Activated CD4-positive, alpha-beta memory T cell treated with anti-CD3 and anti-CD28 coated beads, Interleukin-2, amount 10 ng/mL, durations not matched to agents 7 days and 5 days (primary cell): ENCODE measurements at places on chromosomes 2 and 18.

- peak; percentile 56 for DNase-seq
- H3K27ac ChIP-seq = peak overlapping the region; percentile 100
- H3K4me1 ChIP-seq = peaks cover 55% of the 10 kb centered on the region
- peaks cover 77% of the 10 kb centered on the region for H3K36me3 ChIP-seq
Observed at GRCh38 chr2:219230059-219230540, 494 bp downstream of the ANKZF1 start.

DNA sequence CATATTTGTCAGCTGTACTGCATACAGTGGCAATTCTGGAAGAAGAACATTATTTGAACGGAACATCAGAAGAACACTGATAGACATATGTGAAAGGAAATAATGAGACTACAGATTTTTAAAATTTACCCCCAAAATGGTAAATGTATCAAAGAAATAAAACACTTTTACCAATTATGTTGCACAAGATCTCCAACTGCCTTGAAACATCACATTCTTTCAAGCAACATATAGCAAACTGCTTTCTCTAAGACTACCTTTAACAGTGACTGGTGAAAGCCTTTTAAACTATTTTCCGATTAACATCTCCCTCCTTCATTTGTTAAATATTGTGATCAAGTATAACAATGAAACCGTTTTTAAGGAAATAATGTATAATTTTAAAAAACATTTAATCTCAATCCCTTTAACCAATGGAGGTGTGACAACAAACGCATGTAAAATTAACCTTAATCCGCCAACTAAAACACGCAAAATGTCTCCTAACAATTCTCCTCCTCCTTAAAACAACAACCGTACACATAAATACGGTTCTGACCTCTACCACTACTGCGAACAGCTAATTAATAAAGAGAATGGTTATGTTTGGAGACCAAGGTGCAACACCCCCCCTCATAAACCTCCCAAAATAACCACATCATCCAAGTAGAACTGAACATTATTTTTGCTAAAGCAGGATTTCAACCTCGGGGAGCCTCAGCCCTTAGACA, 2.4 kb downstream of the FBXO11 start:
- H3K4me3 ChIP-seq = peak overlapping the region; percentile 99
- H3K4me1 ChIP-seq = peaks cover 53% of the 10 kb centered on the region
- H3K27me3 ChIP-seq = no peaks in the 10 kb centered on the region
- H3K36me3 ChIP-seq = peaks cover 21% of the 10 kb centered on the region
- DNase-seq = no peak

DNA sequence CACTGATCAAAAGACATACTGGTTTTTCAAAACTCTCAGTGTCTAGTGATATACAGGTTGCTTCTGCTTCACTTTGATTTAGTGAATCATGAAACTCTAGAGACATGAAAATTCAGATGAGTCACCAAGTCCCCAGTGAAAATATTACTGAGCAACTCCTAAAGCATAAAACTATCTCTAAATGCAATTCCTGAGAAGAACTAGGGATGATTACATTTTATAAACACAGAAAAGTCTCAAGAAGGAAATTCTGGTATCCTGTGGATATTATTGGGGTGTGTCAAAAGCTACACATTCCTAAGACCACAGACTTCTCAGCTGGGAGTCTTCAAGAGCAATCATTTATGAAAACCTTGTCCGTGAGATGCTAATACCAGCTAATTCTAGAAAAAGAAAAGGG, 9.7 kb downstream of the LRRTM4 start:
- H3K27ac ChIP-seq = no peak overlapping the region
- no peaks in the 10 kb centered on the region for H3K36me3 ChIP-seq
- H3K27me3 ChIP-seq = no peaks in the 10 kb centered on the region
- no peak for DNase-seq
- H3K4me3 ChIP-seq = no peak overlapping the region

- H3K36me3 ChIP-seq = peaks cover 11% of the 10 kb centered on the region
- H3K4me1 ChIP-seq = peaks cover 60% of the 10 kb centered on the region
- no peaks in the 10 kb centered on the region for H3K27me3 ChIP-seq
- peak; percentile 80 for DNase-seq
Observed at GRCh38 chr18:79523736-79524180, 128.0 kb downstream of the NFATC1 start.

GRCh38 chr2:182208421-182208820, 218.4 kb downstream of the PDE1A start:
- H3K36me3 ChIP-seq = no peaks in the 10 kb centered on the region
- no peak for DNase-seq
- H3K27ac ChIP-seq = no peak overlapping the region
- H3K27me3 ChIP-seq = no peaks in the 10 kb centered on the region
- no peaks in the 10 kb centered on the region for H3K4me1 ChIP-seq

GRCh38 chr2:28201671-28202180, 190.9 kb upstream of the FOSL2 start:
- DNase-seq = no peak
- H3K27ac ChIP-seq = no peak overlapping the region
- H3K36me3 ChIP-seq = peaks cover 12% of the 10 kb centered on the region
- peaks cover 6% of the 10 kb centered on the region for H3K4me1 ChIP-seq
- H3K4me3 ChIP-seq = no peak overlapping the region

- no peaks in the 10 kb centered on the region for H3K27me3 ChIP-seq
- H3K4me1 ChIP-seq = no peaks in the 10 kb centered on the region
- no peak overlapping the region for H3K27ac ChIP-seq
- no peak overlapping the region for H3K4me3 ChIP-seq
Observed at GRCh38 chr18:56038171-56039030, 450.4 kb upstream of the TCF4 start.

- no peak overlapping the region for H3K27ac ChIP-seq
- H3K4me3 ChIP-seq = no peak overlapping the region
- no peak for DNase-seq
- no peaks in the 10 kb centered on the region for H3K36me3 ChIP-seq
Observed at GRCh38 chr2:75454241-75454620, 106.5 kb downstream of the EVA1A start.

DNA sequence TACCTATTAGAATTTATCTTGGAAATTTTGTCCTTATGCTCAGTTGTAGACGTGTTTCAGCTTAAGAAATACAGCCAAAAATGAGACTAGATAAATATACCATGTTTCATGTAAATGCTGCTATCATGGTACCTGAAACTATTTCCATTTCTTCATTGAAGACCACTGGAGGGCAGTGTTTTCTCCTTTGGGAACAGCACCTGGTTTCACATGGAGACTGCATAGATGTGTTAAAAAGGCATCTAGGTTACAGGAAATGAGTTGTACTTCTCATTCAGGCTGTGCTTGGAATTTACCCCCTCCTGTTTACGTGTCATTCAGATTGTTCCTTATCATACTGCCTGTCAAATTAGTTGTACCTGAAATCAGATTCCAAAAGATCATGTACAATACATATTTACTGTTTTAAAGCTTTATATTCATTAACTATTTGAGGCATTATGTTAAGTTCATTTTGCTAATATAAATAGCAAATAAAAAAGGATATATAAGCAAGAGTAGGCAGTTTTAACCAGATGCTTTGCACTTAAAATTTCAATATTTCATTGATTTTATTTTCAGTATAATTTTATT, 57.3 kb upstream of the PSMD14 start:
- H3K4me1 ChIP-seq = peaks cover 15% of the 10 kb centered on the region
- no peak overlapping the region for H3K27ac ChIP-seq
- H3K27me3 ChIP-seq = no peaks in the 10 kb centered on the region
- DNase-seq = no peak
- H3K36me3 ChIP-seq = peaks cover 10% of the 10 kb centered on the region
- H3K4me3 ChIP-seq = no peak overlapping the region

- no peak overlapping the region for H3K27ac ChIP-seq
- no peak overlapping the region for H3K4me3 ChIP-seq
- no peaks in the 10 kb centered on the region for H3K4me1 ChIP-seq
- H3K36me3 ChIP-seq = no peaks in the 10 kb centered on the region
Observed at GRCh38 chr2:84077496-84077895, 381.6 kb downstream of the SUCLG1 start.

GRCh38 chr18:74310411-74310810, 5.2 kb upstream of the C18orf63 start:
- no peaks in the 10 kb centered on the region for H3K4me1 ChIP-seq
- no peak overlapping the region for H3K4me3 ChIP-seq
- peaks cover 32% of the 10 kb centered on the region for H3K27me3 ChIP-seq

GRCh38 chr2:132586101-132586511, 83.9 kb downstream of the LYPD1 start:
- no peak for DNase-seq
- H3K4me1 ChIP-seq = no peaks in the 10 kb centered on the region
- no peak overlapping the region for H3K4me3 ChIP-seq
- H3K27me3 ChIP-seq = no peaks in the 10 kb centered on the region
- no peak overlapping the region for H3K27ac ChIP-seq
- no peaks in the 10 kb centered on the region for H3K36me3 ChIP-seq
